ENCODE measurements at places on chromosomes 16 and 17.

GRCh38 chr16:49268667-49269066 lies 13.0 kb downstream of the CBLN1 start:
- DNase-seq, result no peak
- no peaks in the 10 kb centered on the region for H3K4me1 ChIP-seq
- no peaks in the 10 kb centered on the region for H3K36me3 ChIP-seq
- H3K27ac ChIP-seq, result no peak overlapping the region
- peaks cover 3% of the 10 kb centered on the region for H3K27me3 ChIP-seq
- no peak overlapping the region for H3K4me3 ChIP-seq

DNA sequence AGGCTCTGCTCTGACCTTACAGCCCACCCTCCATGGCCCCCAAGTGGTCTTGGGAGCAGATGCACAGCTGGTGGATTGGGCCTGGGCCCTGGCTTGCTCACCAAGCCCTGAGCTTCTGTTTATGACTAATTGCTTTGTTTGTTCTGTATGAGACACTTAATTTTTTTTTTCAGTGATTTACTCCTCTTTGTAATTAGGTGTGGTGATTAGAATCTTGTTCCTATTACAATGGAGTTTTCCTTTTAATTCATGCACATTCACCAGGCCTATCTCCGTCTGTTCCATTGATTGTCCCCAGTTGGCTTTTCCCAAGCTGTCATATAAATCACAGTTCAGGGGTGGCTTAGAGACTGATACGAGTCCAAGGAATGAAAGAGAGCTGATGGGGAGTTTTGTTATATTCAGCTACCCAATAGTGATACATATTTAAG lies 242.3 kb downstream of the CCDC182 start:
- H3K27me3 ChIP-seq, result no peaks in the 10 kb centered on the region
- no peak overlapping the region for H3K27ac ChIP-seq
- H3K36me3 ChIP-seq, result no peaks in the 10 kb centered on the region
- H3K4me1 ChIP-seq, result peaks cover 6% of the 10 kb centered on the region

- peaks cover 48% of the 10 kb centered on the region for H3K4me1 ChIP-seq
- no peak overlapping the region for H3K4me3 ChIP-seq
- H3K27me3 ChIP-seq, result no peaks in the 10 kb centered on the region
- peaks cover 6% of the 10 kb centered on the region for H3K36me3 ChIP-seq
- DNase-seq, result no peak
- H3K27ac ChIP-seq, result no peak overlapping the region
Measured at GRCh38 chr16:89563639-89564392, 3.3 kb downstream of the RPL13 start.

- no peak for DNase-seq
- no peak overlapping the region for H3K4me3 ChIP-seq
- H3K27me3 ChIP-seq, result no peaks in the 10 kb centered on the region
- H3K36me3 ChIP-seq, result no peaks in the 10 kb centered on the region
Measured at GRCh38 chr17:32123782-32124181, 18.5 kb upstream of the RHOT1 start.

DNA sequence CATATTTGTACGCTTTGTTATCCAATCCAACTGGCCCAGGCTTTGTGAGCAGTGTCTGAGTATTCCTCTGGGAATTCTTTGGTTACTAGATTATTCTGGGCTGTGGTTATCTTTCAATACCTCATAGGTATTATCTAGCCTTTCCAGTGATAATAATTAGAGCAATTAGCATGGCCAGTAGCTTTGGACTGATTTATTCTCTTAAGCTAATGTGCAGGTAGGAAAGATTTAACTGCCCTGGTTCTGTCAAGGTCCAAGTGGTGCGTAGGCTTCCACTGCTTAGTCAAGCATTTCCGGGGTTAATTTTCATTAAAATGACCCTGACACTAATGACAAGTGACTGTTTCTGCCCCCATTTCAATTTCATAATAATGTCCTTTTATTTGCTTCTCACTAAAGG lies 54.2 kb upstream of the PMFBP1 start:
- H3K4me3 ChIP-seq, result no peak overlapping the region
- H3K27ac ChIP-seq, result no peak overlapping the region
- no peaks in the 10 kb centered on the region for H3K4me1 ChIP-seq
- H3K27me3 ChIP-seq, result no peaks in the 10 kb centered on the region

DNA sequence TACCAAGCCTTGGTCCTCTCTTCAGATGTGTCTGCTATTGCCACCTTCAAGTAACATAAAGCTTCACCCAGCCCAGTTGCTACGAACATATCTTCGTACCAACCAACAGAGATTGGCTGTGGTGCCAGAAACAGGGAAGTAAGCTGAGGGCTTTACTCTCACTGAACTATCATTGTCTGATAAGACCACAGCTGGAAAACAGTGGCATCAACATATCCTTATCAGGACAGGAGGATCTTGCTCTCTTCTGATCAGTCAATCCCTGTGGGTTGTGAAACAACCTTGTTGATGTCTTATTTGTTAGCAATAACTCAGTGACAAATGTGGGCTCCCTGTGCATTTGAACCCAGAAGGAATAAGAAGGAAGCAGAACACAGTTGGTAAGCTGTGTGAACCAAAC lies 446.3 kb upstream of the MAF start:
- H3K27me3 ChIP-seq, result peaks cover 5% of the 10 kb centered on the region
- H3K4me1 ChIP-seq, result peaks cover 10% of the 10 kb centered on the region
- DNase-seq, result no peak

DNA sequence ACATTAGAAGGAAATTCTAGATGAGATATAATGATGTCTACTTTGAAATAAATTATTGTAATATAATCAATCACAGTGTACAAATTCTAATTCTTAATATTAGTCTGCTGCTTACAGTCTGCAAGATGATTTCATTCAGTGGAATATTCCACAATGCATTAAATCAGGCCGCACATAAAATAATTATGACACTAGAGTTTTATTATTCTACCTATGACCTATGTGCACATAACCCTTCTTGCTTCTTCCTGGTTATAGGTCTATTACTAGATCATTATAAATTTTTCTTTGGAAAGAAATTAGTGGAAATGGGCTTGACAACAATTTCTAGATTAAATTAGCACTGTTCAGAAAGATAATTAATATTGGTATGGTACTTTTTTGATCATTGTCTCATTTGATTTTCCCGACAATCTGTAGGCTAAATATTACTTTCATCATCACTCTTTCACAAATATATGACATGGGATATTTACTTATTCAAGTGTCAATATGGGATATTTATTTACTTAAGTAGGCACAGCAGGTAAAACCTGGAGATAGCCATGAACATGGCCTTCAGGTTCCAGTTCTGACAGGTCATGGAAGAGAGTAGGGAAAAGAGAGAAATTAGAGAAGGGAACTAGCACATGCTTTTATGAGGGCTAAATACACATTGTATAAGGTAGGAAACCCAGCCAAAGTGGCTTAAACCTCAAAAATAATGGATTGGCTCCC lies 476.4 kb downstream of the TOX3 start:
- H3K4me3 ChIP-seq, result no peak overlapping the region
- no peaks in the 10 kb centered on the region for H3K36me3 ChIP-seq
- no peak for DNase-seq
- no peaks in the 10 kb centered on the region for H3K4me1 ChIP-seq

GRCh38 chr17:65243838-65244625 lies 106.9 kb downstream of the RGS9 start:
- no peak overlapping the region for H3K27ac ChIP-seq
- H3K4me3 ChIP-seq, result no peak overlapping the region
- no peaks in the 10 kb centered on the region for H3K4me1 ChIP-seq
- no peaks in the 10 kb centered on the region for H3K36me3 ChIP-seq
- no peak for DNase-seq

GRCh38 chr16:585351-585750 lies 4.5 kb upstream of the RAB40C start:
- H3K4me3 ChIP-seq, result no peak overlapping the region
- no peak overlapping the region for H3K27ac ChIP-seq
- peaks cover 34% of the 10 kb centered on the region for H3K4me1 ChIP-seq
- H3K27me3 ChIP-seq, result no peaks in the 10 kb centered on the region
- H3K36me3 ChIP-seq, result peaks cover 5% of the 10 kb centered on the region

Measured in heart left ventricle (tissue), 16 donors.